ENCODE measurements at places on chromosomes 3 and 15.

- DNase-seq = no peak
Measured at GRCh38 chr3:72070005-72070404, 285.1 kb upstream of the PROK2 start.

GRCh38 chr3:172787746-172788145 lies 37.2 kb downstream of the ECT2 start:
- no peak for DNase-seq

DNA sequence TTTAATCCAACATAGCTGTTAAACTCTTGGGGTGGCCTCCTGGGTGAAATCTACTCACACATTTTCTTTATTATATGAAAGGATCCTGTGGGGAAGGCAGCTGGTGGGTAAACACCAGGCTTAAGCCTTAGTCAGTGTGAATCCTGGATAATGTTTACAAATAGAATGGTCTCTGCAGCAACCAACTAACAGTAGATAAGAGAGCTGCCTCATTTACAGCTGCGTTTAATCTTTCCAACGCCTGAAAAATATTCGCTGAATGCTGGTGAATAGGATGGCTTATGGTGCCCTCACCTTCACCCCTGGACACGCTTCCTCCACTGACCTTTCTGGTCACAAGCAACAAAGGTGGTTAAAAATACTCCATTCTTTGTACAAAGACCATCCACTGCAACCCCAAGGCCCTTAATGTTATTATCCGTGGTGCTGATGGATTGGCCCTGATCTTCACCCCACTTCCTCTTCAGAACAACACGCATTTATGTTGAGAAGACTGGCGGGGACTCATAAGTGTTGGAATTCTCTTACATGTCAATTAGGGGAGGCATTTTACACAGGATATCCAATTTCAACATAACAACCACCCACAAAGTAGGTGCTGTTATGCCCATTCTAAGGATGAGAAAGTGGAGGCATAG lies 120.0 kb upstream of the FRMD4B start:
- DNase-seq = no peak

GRCh38 chr3:14351617-14352001 lies 50.8 kb upstream of the SLC6A6 start:
- DNase-seq = no peak

GRCh38 chr3:136186344-136186743 lies 9.8 kb downstream of the MSL2 start:
- DNase-seq = no peak

- DNase-seq = no peak
Measured at GRCh38 chr3:127741690-127742089, 68.9 kb downstream of the ABTB1 start.

GRCh38 chr15:38174691-38175090 lies 77.9 kb upstream of the SPRED1 start:
- DNase-seq = no peak

GRCh38 chr3:82133070-82133606 lies 371.7 kb upstream of the GBE1 start:
- DNase-seq = peak; percentile 39

- no peak for DNase-seq
Measured at GRCh38 chr3:10351013-10351735, 30.3 kb upstream of the SEC13 start.

DNA sequence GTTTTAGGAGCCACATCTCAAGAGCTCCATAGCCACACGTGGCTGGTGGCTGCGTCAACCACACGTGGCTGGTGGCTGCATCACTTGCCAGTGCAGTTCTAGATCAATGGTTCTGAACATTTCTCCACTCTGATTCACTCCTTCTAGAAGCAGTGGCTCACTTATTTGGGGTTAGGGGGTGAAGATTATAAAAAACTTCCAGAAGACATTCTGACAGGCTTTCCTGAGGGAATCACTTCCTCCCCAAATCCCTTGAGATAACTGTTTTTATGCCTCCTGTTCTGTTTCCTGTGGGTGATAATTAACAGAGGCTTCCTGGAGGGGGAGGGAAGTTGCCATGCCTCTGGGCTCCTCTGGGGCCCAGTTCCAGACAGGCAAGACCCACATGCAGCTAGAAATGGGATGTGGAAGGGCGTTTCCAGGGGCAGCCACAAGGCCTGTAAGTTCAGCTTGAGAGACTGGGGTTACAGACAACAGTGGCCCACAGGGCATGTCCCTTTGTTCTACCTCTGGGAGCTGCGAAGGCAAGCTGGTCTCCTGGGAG lies 23.6 kb downstream of the HEG1 start:
- no peak for DNase-seq

DNA sequence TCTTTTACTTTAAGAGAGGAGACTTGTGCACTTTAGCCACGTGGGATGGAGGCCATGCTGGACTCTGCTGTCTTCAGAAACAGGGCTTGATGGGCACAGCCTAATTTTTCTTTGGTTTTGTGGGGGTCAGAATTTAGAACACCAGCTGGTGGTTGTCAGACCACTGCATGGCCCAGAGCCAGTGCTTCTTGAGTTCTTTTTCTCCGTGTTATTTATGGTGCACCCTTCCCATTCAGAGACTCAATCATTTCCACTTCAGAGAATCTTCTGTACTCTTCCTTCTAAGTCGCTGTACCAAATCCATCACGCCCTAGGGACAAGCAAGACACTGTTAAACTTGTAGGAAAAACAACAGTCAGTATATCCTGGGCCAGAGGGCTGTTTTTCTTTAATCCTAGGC lies 20.1 kb downstream of the PRR23A start:
- no peak for DNase-seq

GRCh38 chr3:50807266-50807665 lies 132.5 kb downstream of the DOCK3 start:
- DNase-seq = no peak

DNA sequence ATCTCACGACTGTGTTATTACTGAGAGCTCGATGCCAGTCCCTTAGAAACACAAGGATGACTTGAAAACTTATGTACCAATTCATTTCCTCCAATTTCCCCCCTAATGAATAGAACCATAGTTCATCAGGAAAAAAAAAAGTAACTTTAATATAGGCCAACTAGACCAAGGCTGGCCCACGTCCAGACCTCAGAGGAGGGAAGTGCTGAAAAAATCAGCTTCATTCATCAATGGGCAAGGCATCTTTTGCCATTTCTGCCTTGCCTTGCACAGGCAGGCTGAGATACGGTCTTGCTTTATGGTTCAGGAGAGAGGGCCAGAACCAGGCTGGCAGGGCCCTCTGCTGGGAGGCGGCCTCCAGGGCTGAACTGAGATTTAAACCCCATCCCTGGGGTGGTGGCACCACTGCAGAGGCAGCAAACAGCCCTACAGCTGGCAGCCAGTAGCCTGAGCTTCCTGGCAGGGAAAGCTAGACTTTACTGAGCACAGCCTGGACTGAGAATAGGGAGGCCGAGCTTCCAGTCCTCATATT lies 104.1 kb upstream of the TNFAIP8L3 start:
- peak; percentile 18 for DNase-seq

All from stromal cell of bone marrow (primary cell).